ENCODE measurements at places on chromosomes 12 and 14. TPM values are rescaled to one million over a fixed set of nuclear protein-coding genes. Genes with fewer than 3 reads are reported as not detected.
A peak's percentile ranks its signal among the peaks of the same experiment; 100 is the strongest.

KLRF1 gene
- total RNA-seq, result not detected

FOXM1 gene
- 49.9 TPM for total RNA-seq

DNA sequence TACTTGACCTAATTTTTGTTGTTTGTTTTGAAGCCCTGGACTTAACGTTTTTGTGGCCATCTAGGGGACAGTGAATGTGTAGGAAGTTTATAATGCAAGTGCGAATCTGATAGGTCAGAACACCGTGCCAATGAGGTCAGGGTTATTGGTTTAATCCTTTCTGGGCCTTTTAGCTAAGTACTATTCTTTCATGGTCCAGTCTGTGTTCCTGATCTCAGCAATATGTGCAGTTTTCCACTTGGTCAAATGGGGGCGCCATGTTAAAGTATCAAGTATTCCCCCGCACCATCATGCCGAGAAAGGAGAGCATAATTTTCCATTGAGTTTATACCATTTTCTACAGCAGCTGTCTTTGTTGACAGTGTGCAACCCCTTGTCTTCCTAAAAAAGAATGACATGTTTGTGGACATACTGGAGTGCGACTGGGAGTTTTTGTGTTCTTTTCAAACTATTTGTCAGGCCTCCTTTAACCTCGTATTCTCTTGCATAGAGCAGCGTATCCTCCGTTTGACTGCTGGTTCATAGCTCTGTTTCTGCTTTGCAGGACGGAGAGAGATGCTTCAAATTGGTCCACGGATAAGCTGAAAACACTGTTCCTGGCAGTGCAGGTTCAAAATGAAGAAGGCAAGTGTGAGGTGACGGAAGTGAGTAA is 1.3 kb downstream of the AHSA1 start:
- H3K4me3 ChIP-seq, result peak overlapping the region; percentile 96
- peak; percentile 78 for DNase-seq
- peaks cover 14% of the 10 kb centered on the region for H3K4me1 ChIP-seq
- no peaks in the 10 kb centered on the region for H3K27me3 ChIP-seq
- peak overlapping the region; percentile 95 for H3K27ac ChIP-seq

DNA sequence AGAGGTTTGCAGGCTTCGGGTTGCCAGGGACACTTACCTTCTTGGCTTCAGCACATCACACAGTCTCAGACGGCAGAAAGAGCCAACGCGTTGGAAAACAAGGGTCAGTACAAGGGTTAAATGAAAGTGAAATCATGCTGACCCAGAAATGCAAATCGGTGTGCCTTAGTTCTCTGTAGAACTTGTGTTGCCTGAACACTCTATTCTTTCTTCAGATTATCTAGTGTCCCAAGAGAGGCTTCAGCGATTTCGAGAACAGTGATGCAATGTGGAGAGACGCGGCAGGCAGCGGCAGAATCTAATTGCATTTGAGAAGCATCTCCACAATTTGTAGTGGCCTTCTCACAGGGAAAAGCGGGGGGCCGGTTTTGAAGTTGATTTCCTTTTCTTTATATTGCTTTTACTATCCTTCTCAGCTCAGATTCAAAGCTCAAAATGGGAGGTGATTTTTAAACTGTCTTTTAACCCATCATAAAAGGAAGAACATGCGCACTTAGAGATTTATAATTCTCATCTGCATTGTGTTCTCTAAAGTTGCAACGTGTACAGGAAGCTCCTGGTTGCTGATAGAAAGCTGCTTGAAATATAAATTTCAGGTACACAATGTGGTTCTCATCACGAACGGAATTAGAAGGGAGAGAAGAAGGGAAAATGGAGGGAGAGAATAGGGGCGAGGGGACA is 67.8 kb upstream of the EGLN3 start:
- H3K27me3 ChIP-seq, result peaks cover 11% of the 10 kb centered on the region
- no peak for DNase-seq
- no peaks in the 10 kb centered on the region for H3K4me1 ChIP-seq

TCTN2 gene
- 5.0 TPM for total RNA-seq

GRCh38 chr12:69392179-69392928 is 32.8 kb downstream of the YEATS4 start:
- no peak overlapping the region for H3K27ac ChIP-seq
- DNase-seq, result no peak
- H3K4me1 ChIP-seq, result no peaks in the 10 kb centered on the region

SERPINA10 gene
- total RNA-seq, result not detected

DNA sequence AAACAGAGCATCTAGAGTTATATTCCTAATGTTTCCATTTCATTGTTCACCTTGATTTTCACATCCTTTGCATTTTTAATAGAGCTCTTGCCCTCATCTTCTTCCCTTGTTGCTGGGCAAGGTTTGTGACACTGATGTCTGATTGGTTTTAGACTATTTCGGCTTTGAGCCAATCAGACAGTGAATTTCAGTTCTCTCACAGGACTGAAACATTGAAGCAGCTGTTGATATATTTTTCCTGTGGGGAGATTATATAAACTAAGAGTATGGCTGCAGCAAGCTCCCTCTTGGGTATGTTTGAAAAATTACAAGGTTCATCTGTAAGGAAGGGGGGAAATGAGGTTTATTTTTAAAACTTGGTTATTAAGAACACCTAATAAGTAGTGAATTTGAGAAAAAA is 51.2 kb downstream of the ATF7IP start:
- no peak overlapping the region for H3K27ac ChIP-seq
- DNase-seq, result peak; percentile 61
- H3K36me3 ChIP-seq, result peaks cover 5% of the 10 kb centered on the region

MSRB3 gene
- 35.1 TPM for total RNA-seq

SLC6A13 gene
- total RNA-seq, result 0.72 TPM

DNA sequence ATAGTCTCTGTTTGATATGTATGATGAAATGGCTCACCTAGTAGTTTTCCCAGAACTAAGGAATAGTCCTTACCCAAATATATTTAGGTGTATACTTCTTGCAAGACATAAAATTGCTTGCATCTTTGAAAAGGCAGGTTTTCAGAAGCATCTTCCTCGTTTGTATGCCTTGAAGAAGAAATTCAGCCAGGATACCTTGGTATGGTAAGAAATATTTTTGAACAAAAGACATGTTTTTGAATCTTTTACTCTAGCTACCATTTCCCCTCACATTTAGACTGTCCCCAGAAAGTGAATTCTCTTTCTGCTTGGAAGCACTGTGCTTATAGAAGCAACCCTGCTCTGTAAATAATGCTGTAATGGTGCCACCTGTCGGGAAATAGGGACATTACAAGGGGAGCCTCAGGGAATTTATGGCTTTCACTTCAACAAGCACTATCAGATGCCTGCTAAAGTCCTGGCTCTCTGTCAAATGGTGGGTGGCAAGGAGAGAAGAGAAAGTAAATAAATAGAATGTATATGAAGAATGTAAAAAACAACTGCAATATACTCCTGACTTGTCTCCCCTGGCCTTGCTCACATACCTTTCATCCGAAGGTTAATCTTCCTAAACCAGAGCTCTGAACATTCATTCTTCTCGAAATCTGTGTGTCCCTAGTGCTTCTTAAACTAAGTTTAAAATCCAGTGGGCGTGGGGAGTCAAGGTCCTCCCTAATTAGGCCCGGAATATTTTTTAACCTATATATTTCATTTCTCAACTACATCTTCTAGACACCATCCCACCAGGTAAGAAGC is 6.1 kb downstream of the CCDC184 start:
- DNase-seq, result peak; percentile 78
- H3K4me1 ChIP-seq, result peaks cover 5% of the 10 kb centered on the region
- H3K27me3 ChIP-seq, result peaks cover 67% of the 10 kb centered on the region
- no peak overlapping the region for H3K4me3 ChIP-seq
- no peak overlapping the region for H3K27ac ChIP-seq
- H3K36me3 ChIP-seq, result no peaks in the 10 kb centered on the region

TIMELESS gene
- total RNA-seq, result 14.0 TPM

P2RX7 gene
- 1.3 TPM for total RNA-seq

DNA sequence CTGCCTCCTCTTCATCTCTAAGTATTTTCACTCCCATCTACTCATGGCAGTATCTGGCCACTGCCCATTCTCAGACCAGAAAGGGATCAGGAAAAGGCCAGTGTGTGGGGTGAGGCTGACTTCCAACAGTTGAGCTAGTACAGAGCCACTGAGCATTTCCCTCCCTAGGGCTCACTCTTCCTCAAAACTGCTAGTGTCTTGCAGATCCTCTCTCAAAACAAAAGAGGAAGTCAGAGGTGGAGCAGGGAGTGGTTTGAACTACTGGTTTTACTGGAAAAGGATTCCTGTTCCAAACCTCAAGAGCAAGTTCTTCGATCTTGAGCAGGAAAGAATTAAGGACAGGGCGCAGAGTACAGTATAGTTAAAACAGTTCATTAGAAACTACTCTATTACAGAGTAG is 11.7 kb upstream of the RNASE10 start:
- no peak overlapping the region for H3K27ac ChIP-seq
- no peak overlapping the region for H3K4me3 ChIP-seq
- peaks cover 29% of the 10 kb centered on the region for H3K4me1 ChIP-seq
- no peaks in the 10 kb centered on the region for H3K36me3 ChIP-seq
- DNase-seq, result no peak

- H3K4me1 ChIP-seq, result peaks cover 6% of the 10 kb centered on the region
- no peak for DNase-seq
- no peak overlapping the region for H3K4me3 ChIP-seq
- peaks cover 88% of the 10 kb centered on the region for H3K36me3 ChIP-seq
- no peaks in the 10 kb centered on the region for H3K27me3 ChIP-seq
These were observed 12.7 kb downstream of the ERP29 start for GRCh38 chr12:112025808-112026375.

DNA sequence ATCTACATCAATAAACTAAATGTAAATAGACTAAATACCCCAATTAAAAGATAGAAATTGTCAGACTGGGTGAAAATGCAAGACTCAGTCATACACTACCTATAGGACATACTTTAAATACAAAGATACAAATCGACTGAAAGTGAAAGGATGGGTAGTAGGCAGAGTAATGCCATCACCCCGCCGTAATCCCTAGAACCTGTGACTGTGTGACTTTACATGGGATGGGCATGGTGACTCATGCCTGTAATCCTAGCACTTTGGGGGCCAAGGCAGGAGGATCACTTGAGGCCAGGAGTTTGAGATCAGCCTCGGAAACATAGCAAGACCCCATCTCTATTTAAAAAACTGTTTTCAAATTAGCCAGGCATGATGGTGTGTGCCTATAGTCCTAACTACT is 2.6 kb upstream of the EVL start:
- H3K4me1 ChIP-seq, result peaks cover 13% of the 10 kb centered on the region
- H3K27ac ChIP-seq, result no peak overlapping the region
- no peaks in the 10 kb centered on the region for H3K36me3 ChIP-seq
- no peak overlapping the region for H3K4me3 ChIP-seq
- DNase-seq, result no peak
- no peaks in the 10 kb centered on the region for H3K27me3 ChIP-seq

CCND2 gene
- 70.9 TPM for total RNA-seq

DNA sequence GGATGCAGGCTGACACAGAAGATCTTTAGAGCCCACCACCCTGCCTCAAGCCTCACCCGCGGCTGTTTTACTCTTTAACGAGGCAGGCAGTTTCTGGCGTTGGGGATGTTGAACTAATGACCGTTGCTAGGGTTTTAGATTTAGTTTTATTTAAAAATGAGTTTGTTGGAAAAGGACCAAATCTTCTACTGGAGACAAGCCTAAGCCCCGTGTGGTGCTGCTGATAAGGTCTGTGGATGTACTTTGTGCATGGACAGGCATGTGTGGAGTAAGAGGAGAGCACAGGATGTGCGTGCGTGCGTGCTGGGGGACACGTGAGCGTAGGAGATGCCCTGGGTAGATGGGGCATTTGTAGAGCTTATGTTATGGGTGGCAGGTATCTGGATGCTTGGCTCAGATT is 5.7 kb downstream of the NTF3 start:
- DNase-seq, result no peak
- no peaks in the 10 kb centered on the region for H3K4me1 ChIP-seq

DNA sequence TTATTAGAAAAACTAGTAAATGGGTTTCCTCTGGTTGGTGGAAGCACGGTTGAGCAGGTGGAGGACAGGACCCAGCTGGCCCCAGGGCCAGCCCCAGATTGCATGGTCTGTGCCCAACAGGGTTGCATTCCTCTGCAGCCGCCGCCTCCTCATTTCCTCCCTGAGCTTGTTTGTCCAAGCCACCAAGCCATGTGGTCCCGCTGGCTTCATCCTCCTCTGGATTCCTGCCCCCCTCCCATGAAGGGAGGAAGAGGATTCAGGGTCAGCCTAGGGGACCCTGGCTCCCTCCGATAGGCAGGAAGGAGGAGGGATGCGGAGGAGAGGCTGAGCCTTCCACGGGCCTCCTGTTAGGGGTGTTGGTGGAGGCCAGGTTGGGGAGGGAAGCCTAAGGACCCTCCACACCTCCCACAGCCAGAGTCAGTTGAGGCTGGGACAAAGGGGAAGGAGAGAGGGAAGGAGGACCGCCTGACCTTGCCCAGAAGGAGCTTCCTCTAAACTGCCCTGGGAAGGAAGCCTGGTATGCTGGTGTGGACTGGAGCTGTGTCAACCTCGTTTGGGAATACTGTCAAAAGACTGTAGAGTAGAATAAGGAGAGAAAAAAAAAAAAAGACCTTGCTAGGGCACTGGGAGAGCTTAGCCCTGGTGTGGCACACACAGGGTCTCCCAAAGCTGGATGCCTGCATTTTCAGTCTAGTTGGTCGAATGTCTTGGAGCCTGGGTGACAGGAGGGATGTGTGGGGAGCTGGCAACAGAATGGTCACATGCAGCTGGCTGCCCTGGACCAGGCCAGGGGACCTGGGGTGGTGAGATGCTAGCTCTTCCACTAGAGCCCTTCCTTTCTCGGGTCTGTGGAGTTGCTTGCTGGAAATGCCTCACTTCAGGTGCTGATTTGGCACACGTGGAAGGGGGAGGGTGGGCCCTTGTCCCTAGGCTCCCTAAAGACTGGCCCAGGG is 42.4 kb downstream of the PLEKHG3 start:
- H3K27ac ChIP-seq, result no peak overlapping the region
- no peak overlapping the region for H3K4me3 ChIP-seq
- no peak for DNase-seq
- H3K4me1 ChIP-seq, result no peaks in the 10 kb centered on the region
- H3K27me3 ChIP-seq, result no peaks in the 10 kb centered on the region

GRCh38 chr14:71465316-71465715 is 466.9 kb upstream of the RGS6 start:
- H3K4me1 ChIP-seq, result no peaks in the 10 kb centered on the region
- H3K4me3 ChIP-seq, result no peak overlapping the region
- no peaks in the 10 kb centered on the region for H3K27me3 ChIP-seq
- H3K36me3 ChIP-seq, result no peaks in the 10 kb centered on the region
- no peak for DNase-seq

DNA sequence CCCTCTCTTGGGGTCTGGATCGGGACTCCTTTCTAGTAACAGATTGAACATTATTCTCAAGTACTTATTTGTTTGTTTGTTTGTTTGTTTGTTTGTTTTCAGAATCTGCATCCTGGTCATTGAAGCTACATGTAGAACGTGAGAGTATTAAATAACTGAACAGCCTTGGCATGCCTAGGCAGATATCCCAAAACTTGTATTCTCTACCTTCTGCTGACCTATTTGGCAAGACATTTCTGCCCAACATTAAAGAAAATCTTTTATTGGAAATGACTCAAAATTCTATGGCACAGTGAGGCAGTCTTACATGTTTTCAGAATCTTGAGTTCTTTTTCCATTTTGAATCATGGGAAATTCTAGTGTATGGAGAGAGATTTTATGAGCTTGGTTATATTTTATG is 165.1 kb upstream of the CNOT2 start:
- DNase-seq, result no peak
- H3K4me3 ChIP-seq, result peak overlapping the region; percentile 1
- H3K27me3 ChIP-seq, result no peaks in the 10 kb centered on the region
- peaks cover 11% of the 10 kb centered on the region for H3K4me1 ChIP-seq
- no peaks in the 10 kb centered on the region for H3K36me3 ChIP-seq
